Activated CD4-positive, alpha-beta T cell treated with anti-CD3 and anti-CD28 coated beads, Interleukin-2, amount 10 ng/mL, durations not matched to agents 7 days and 5 days (primary cell): ENCODE measurements at places on chromosomes 16 and 17. TPM values are rescaled to one million over a fixed set of nuclear protein-coding genes. Genes with fewer than 3 reads are reported as not detected.
A peak's percentile ranks its signal among the peaks of the same experiment; 100 is the strongest.

Gene ZDHHC1
- total RNA-seq: 0.29 TPM

Gene DNAH9
- not detected for total RNA-seq

Gene PKD1
- total RNA-seq: 77.2 TPM

Gene GLP2R
- not detected for total RNA-seq

Gene SCGB1C2
- total RNA-seq: not detected

Gene GPRC5C
- total RNA-seq: not detected

Gene LPO
- total RNA-seq: not detected

Gene KRTAP4-4
- not detected for total RNA-seq

Gene P2RX5
- 39.4 TPM for total RNA-seq

Gene METTL23
- total RNA-seq: 33.0 TPM

DNA sequence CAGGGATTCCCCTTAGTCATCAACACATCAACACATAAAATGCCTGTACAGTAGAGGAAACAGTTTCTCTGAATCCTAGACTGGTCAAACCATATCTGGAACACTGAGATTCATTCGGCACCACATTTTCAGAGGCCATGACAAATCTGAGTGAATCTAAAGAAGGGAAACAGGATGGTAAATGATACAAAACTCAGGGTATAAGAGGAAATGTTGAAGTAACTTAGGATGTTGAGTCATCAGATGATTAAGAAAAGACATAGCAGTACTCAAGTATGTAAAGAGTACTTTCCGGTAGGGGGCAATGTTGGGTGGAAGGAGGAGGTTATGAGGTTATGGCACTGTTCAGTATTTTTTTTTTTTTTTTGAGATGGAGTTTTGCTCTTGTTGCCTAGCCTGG is 358.5 kb upstream of the PMFBP1 start:
- no peaks in the 10 kb centered on the region for H3K27me3 ChIP-seq
- no peaks in the 10 kb centered on the region for H3K36me3 ChIP-seq
- H3K27ac ChIP-seq: no peak overlapping the region
- H3K4me1 ChIP-seq: no peaks in the 10 kb centered on the region

GRCh38 chr16:1639860-1640259 is 27.7 kb downstream of the CRAMP1 start:
- no peak for DNase-seq
- H3K4me1 ChIP-seq: peaks cover 5% of the 10 kb centered on the region
- H3K4me3 ChIP-seq: no peak overlapping the region
- H3K27ac ChIP-seq: no peak overlapping the region
- peaks cover 29% of the 10 kb centered on the region for H3K36me3 ChIP-seq
- H3K27me3 ChIP-seq: no peaks in the 10 kb centered on the region

DNA sequence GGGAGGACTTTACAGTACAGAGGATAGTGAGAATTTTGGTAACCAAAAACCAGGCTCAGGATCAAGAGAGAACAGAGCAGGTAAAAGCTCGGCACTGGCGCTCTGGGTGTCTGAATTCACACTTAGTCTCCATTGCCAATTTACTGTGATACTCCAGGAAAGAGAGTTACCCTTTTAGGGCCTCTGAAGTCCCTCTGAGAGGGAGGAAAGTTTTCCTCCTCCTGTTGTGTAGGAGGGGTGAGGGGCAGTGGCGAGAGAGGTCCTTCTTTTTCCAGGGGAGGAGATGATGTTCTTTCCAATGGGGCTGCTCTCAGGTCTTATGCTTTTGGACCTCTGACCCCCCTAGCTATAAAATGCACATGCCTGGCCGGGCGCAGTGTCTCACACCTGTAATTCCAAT is 5.4 kb upstream of the TNS4 start:
- no peak for DNase-seq
- H3K4me1 ChIP-seq: peaks cover 28% of the 10 kb centered on the region
- no peaks in the 10 kb centered on the region for H3K27me3 ChIP-seq
- no peak overlapping the region for H3K27ac ChIP-seq

DNA sequence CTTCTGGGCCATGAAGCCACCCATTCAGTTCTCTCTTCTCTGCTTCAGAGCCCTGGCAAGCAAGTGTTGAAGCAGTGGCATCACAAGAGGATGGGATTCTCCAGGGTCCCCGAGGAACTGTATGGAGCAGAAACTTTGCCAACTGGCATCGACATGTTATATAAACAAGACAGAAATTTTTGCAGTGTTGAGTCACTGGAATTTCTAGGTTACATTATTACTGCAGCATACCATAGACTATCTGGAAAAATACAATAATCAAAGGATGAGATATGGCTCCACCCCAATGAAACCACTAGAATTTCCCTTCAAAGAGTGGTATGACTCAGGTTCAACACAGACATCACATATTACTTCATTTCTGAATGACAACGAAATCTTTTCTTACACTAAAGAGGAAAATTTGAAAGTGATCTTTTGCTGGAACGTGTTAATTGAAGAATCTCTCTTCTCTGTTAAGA is 343.0 kb upstream of the DYNLRB2 start:
- no peaks in the 10 kb centered on the region for H3K36me3 ChIP-seq
- H3K27me3 ChIP-seq: peaks cover 2% of the 10 kb centered on the region
- no peak for DNase-seq
- no peaks in the 10 kb centered on the region for H3K4me1 ChIP-seq

GRCh38 chr17:34300652-34301370 is 15.3 kb downstream of the CCL11 start:
- peaks cover 4% of the 10 kb centered on the region for H3K4me1 ChIP-seq
- DNase-seq: no peak
- no peak overlapping the region for H3K27ac ChIP-seq
- no peak overlapping the region for H3K4me3 ChIP-seq
- H3K27me3 ChIP-seq: peaks cover 7% of the 10 kb centered on the region

- peaks cover 10% of the 10 kb centered on the region for H3K27me3 ChIP-seq
- no peak for DNase-seq
- no peaks in the 10 kb centered on the region for H3K4me1 ChIP-seq
- H3K27ac ChIP-seq: no peak overlapping the region
- no peaks in the 10 kb centered on the region for H3K36me3 ChIP-seq
Observed at GRCh38 chr16:26727848-26728247, 338.9 kb upstream of the C16orf82 start.

DNA sequence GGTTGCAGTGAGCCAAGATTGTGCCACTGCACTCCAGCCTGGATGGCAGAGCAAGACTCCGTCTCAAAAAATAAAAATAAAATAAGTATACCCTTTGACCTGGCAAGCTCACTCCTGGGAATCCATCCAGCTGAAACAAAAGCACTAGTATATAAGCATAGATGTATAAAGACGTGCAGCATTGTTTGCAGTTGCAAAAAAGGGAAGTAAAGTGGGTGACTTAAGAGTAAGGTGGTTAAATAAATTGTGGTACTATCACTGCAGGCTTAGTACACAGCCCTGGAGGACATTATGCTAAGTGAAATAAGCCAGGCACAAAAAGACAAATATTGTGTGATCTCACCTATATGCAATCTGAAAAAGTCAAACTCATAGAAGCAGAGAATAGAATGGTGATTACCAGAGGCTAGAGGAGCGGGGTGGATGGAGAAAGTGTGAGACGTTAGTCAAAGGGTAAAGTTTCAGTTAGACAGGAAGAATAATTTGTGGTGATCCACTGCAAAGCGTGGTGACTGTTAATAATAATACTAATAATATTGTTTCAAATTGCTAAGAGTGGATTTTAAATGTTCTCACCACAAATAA is 113.0 kb downstream of the MYO1D start:
- H3K4me1 ChIP-seq: peaks cover 9% of the 10 kb centered on the region
- H3K36me3 ChIP-seq: no peaks in the 10 kb centered on the region
- H3K27me3 ChIP-seq: no peaks in the 10 kb centered on the region

DNA sequence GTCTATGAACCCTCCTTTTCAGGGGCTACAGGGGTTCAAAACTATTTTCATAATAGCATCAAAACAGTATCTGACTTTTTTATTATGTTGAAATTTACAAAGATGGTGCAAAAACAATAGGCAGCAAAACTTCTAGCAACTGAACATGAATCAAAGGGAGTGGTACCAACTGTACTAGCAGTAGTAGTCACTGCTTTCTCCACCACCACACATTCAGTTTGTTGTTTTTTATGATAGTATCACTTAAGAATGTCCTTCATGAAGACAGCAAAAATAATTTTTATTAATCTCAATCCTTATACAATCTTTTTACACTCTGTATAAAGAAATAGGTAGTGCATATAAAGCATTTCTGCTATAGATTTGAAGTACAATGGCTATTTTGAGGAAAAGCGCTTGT is 47.6 kb downstream of the MED13 start:
- H3K4me3 ChIP-seq: no peak overlapping the region
- DNase-seq: no peak
- no peaks in the 10 kb centered on the region for H3K4me1 ChIP-seq

DNA sequence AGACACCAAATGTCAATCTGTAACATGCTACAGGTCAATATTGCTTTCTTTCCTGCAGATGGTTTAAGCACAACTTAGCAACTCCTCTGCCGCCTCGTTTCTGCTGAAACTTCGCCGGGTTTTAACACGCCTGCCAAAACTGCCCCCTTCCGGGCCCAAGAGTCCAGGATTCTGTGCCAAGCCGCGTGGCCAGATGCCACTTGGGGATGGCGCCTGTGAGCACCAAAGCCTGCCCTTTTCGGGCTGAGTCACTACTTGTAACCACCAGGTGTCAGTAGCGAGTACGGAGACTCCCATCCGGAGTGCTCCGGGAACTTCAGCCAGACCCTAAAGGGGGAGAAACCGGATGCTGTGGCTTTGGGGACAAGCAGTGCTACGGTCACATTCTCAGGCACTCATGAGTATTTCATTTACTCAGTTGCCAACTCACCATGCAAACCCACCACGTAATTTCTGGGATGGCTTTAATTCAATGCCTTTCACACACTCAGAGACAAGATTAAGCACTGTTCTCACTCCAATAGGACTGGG is 7.8 kb downstream of the PMP22 start:
- no peak overlapping the region for H3K27ac ChIP-seq
- H3K27me3 ChIP-seq: peaks cover 54% of the 10 kb centered on the region
- DNase-seq: peak; percentile 56

DNA sequence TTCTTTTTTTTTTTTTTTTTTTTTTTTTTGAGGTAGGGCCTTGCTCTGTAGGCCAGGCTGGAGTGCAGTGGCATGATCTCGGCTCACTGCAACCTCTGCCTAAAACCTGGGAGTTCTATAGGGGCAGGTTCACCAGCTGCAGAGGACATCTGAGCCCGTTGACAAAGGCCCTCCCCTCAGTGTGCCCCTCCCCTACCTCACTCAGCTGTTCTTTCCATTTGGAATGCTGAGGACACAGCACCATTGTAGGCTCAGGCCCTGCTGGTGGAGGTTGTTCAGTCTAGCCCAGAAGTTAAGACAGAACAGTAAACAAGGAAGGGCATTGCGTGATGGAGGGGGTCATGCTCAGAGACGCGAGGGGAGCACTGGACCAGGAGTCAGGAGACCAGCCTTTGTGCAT is 21.8 kb upstream of the KIF19 start:
- no peak overlapping the region for H3K4me3 ChIP-seq
- H3K27me3 ChIP-seq: peaks cover 8% of the 10 kb centered on the region
- DNase-seq: no peak
- peaks cover 23% of the 10 kb centered on the region for H3K4me1 ChIP-seq

DNA sequence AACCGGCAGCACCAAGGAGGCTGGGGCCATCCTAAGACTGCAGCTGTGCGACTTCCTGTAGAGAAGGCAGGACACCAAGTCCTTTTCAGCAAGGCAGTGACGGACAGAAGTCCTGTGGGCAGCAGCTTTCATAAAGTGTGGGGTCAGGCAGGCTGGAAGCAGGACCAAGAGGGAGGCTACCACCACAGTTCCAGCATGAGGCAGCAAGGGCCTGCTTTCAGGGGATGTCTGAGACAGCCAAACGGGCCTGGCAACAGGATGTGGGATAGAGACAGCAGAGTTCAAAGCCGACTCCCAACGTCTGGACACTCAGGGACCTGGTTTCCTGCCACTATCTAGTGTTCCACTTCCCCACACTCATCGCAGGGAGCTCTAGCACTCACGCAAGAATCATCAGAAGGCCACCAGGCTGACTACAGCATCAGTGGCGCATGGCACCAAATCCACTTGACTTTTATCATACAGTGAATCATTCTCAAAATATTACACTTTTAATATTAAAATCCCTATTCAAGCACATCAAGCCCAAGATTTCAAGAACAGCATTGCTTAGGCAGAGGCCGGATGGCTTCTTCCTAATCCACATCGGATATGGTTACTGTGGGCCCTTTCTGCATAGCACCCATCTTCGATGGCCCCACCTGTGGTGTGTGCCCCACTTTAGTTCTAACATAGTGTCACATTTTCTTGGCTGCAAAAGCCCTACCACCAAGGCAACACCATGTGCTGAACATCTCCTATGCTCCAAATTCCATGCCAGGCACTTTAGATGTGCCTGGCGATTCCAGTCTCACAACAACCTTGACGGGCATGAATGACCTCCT is 5.2 kb downstream of the USP7 start:
- H3K27ac ChIP-seq: peak overlapping the region; percentile 93
- H3K27me3 ChIP-seq: no peaks in the 10 kb centered on the region
- H3K4me3 ChIP-seq: peak overlapping the region; percentile 97
- peaks cover 11% of the 10 kb centered on the region for H3K36me3 ChIP-seq

- no peaks in the 10 kb centered on the region for H3K27me3 ChIP-seq
- H3K27ac ChIP-seq: no peak overlapping the region
- no peak overlapping the region for H3K4me3 ChIP-seq
- no peak for DNase-seq
- H3K36me3 ChIP-seq: no peaks in the 10 kb centered on the region
Observed at GRCh38 chr17:9367156-9367555, 208.5 kb downstream of the STX8 start.

- no peak for DNase-seq
- no peak overlapping the region for H3K4me3 ChIP-seq
- H3K27me3 ChIP-seq: no peaks in the 10 kb centered on the region
- H3K4me1 ChIP-seq: no peaks in the 10 kb centered on the region
- no peak overlapping the region for H3K27ac ChIP-seq
Observed at GRCh38 chr16:12303653-12304052, 327.1 kb downstream of the SNX29 start.

DNA sequence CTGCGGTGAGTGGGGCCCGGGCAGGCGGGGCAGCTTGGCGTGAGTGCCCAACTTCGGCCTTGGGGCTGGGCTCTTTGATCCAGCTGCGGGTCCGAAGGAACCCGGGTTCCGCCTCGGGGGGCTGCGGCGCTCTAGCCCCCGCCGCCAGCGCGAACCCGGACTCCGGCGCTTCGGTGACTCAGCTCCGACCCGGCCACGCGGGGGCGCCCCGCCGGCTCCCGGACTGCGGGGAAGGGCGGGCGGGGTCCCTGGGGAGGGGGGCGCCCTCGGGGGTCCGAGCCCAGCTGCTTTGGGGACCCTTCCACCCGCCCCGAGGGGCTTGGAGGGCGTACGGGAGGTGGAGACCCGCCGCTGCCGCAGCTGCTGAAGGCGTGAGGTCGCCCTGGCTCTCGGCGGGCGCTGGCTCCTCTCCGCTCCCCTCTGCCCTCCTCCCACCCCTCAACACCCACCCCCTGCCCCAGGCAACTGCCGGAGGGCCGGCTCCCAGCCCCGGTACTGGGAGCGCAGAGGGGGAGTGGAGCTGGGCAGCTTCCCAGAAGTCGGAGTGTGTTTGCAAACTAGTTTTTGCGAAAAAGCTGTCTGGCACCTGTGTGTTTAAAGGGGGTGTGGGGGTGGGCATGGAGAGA is 516 bp downstream of the CPNE2 start:
- peak; percentile 40 for DNase-seq
- no peaks in the 10 kb centered on the region for H3K36me3 ChIP-seq
- peak overlapping the region; percentile 72 for H3K4me3 ChIP-seq
- peaks cover 8% of the 10 kb centered on the region for H3K4me1 ChIP-seq
